Pancreas (tissue), 10 donors: ENCODE measurements at places on chromosomes 4 and X. TPM values are rescaled to one million over a fixed set of nuclear protein-coding genes. Genes with fewer than 3 reads are reported as not detected.
A peak's percentile ranks its signal among the peaks of the same experiment; 100 is the strongest.

GRCh38 chr4:85780664-85781063, 305.7 kb downstream of the ARHGAP24 start:
- no peak for DNase-seq

Gene EREG
- total RNA-seq: 0.06 TPM

Gene F9
- total RNA-seq: not detected

Gene GYPE
- total RNA-seq: 0.14 TPM

Gene MAGEE2
- not detected for total RNA-seq

Gene SPANXB1
- total RNA-seq: not detected

- DNase-seq: no peak
Observed at GRCh38 chrX:56817179-56817578, 88.1 kb downstream of the NBDY start.

DNA sequence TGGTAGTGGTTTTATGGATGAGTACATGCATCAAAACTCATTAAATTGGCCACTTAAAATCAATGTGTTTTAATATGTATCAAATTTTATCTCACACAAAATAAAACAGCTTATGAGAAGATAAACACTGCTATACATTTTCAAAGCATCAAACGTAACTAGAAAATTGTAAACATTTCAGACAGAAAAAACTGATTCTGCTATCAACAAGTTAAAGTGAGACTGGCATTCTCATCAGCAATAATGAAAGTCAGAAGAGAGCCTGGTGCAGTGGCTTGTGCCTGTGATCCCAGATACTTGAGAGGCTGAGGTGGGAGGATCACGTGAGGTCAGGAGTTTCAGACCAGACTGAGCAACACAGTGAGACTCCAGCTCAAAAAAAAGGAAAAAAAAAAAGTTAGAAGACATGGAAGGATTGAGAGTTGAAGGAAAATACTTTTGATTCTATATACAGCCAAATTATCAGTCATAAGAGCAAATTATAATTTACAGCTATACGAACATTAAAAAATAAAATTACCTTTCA, 2.9 kb downstream of the TBCK start:
- DNase-seq: no peak

Gene USP26
- total RNA-seq: not detected

Gene KIAA1210
- not detected for total RNA-seq

DNA sequence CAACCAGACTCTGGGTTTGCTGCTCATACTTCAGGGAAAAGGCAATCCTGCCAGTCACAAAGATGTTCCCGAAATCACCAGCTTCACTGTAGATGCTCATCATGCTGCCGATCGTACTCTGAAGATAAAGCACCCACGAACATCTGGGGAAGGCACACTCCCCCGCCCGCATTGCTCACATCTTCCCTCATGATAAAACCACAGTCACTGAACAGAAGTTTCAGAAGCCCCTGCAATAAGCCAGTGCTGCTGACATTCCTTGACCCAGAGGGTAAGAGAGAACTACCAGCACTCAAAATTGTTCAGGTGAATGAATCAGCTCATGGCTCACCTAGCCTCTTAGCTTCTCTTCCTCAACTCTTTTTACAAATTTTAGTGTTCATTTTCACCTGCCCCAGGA, 43.1 kb downstream of the SRPX2 start:
- no peak for DNase-seq

GRCh38 chr4:37326852-37327251, 82.3 kb downstream of the NWD2 start:
- DNase-seq: no peak

GRCh38 chr4:79442422-79442821, 34.4 kb upstream of the GK2 start:
- DNase-seq: no peak

Gene EMD
- total RNA-seq: 42.9 TPM

DNA sequence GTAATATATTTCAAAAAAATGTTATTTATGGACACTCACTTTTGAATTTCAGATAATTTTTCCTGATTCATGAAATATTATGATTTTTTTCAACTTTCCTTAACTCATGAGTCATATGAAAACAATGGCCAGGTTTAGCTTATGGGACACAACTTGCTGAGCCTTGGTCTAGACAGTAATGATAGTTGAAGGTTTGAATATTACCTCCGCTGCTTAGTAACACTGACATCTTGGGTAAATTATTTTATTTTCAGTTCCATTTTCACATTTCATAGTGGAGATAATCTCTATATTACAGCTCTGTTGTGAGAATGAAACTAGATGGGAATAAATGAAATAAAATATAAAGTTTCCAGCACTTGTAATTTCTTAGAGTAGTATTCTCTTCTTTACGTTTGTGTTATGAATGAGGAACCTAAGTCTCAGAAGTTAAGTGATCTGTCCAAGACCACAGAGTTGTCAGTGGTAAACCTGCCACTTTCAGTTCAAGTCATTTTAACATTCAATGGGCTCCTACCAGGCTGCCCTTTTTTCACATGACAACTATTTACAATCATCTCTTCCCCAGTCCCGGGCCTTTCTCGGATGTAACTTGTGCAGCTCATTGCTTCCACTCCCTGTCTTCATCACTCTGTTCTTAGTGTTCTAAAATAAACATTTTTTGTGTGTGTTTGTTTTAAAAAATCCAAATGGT, 46.8 kb upstream of the GC start:
- no peak for DNase-seq

Gene NALF2
- 1.4 TPM for total RNA-seq

Gene NSUN7
- 6.5 TPM for total RNA-seq

GRCh38 chrX:133580625-133581024, 165.3 kb upstream of the GPC4 start:
- no peak for DNase-seq

GRCh38 chrX:31223817-31224216, 152.0 kb upstream of the FTHL17 start:
- no peak for DNase-seq

DNA sequence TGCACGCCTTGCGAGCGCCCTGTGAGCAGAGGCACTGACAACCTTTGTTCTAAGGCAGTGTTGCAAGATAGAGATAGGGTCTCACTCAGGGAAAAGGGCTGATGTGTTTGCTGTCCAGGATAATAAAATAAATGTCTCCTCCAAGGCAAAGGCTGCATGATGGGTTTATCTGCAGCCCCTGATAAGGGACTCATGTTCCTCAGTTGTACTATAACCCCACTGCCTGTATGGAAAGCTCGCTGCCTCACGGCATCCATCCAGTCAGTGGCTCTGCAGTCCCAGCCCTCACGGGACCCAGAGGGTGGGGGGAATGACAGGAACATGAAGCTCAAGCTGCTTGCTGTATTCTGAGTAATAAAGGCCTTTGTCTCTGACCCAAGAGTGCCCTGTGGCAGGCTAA, 22.6 kb downstream of the BCLAF3 start:
- no peak for DNase-seq

GRCh38 chrX:100812216-100813158, 7.7 kb upstream of the CSTF2 start:
- DNase-seq: no peak

Gene IRS4
- total RNA-seq: not detected

Gene GRID2
- not detected for total RNA-seq

Gene ZAR1
- not detected for total RNA-seq

- DNase-seq: no peak
Observed at GRCh38 chr4:169268951-169269760, 1.6 kb downstream of the SH3RF1 start.

DNA sequence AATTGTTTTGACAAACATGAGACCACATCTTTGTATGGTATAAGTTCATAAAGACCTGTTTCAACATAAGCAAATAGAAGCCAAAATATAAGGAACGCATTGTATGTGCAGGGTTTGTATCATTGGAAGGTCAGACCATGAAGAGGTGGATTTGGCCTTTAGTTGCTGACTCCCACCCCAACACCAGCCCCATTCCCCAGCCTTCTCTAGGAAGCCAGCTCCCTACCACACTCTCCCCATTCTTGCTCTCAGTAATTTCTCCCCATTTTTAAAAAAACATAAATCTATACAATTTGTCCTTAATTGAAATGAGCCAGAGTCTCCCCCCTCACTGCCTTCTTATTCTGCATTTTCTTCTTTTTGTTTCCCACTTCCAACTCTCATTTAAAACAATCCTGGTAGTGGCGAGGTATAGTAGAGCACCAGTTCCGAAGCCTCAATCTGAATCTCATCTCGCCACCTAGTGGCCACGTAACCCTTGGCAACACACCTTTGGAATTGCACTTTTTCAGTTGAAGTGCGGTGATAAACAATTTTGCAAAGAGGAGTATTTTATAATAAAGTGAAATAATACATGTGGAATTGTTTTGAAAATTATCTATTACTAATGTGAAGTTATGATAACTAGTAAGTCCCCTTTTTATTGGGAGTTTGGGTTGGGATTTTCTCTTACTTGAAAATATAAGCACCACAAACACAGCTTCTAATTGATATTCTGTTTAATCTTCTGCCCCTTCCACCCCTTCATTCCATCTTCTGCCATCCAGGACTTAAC, 126.6 kb downstream of the ASB9 start:
- DNase-seq: peak; percentile 76

DNA sequence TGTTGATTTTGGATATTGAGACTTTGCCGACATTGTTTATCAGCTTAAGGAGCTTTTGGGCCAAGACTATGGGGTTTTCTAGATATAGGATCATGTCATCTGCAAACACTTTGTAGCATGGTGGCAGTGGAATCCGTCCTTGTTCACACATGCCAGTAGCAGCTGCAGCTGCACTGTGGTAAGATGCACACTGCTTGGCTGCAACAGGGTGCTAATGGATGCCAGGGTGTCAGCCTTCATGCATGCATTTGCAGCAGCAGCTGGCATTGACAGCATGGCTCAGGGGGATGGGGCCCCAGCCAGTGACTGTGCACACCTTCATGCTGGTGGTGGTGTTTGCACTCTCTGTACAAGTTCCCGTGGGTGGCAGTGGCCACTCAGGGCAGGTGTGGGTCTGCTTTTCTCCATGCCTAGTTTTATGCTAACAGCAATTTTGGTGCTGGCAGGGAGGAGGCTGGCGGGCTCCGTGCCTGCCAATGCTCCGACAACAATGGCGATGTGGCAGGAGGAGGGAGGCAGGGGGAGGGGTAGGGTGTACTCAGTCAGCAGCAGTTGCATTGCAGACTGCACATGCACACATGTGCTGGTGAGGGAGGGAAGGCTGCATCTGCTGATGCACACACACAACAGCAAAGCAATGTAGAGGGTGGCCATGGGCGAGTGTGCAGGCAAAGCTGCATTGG, 37.5 kb downstream of the BEX3 start:
- no peak for DNase-seq

GRCh38 chrX:64205735-64206501, 410 bp upstream of the AMER1 start:
- DNase-seq: peak; percentile 93

Gene MAGEA2
- not detected for total RNA-seq

Gene TXK
- 1.6 TPM for total RNA-seq

Gene PDGFRA
- 36.3 TPM for total RNA-seq

Gene RBM46
- total RNA-seq: not detected

GRCh38 chr4:140893939-140894338, 137.8 kb upstream of the TBC1D9 start:
- no peak for DNase-seq

Gene SPANXC
- total RNA-seq: not detected

DNA sequence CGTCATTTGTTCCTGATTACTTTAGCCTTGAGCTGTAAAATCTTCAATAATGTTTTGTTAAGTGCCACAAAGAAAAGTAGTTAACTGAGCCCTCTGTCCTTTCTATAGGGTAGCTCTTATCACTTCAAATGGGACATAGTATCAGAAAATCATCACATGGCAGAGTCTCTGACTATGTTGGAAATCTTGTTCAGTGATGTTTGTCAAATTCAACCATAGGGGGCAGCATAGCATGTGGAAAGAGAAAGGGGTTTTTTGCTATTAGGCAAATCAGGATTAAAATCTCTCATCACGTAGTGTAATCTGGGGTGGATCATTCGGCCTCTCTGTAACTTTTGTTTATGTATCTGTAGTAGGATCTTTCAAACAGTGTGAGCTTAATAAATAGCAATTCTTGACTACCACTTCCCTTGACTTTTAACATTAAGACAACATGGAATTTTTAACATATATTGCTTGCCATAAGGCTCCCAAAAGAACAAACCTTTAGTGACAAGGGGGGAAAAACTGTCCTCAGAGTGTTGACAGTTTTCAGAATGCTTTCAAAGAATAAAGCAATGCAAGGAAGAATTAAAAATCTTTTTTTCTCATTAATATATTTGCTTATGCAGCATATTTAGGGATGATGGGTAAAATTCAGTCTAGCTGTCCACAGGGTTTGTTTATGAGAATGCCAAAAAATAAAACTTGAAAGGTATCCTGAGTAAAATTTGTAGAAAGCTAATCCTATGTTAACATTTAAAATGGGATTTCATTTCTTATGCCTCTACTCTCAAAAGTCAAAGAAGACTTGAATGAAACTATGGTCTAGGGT, 127.2 kb downstream of the FBXW7 start:
- no peak for DNase-seq

GRCh38 chr4:40335525-40335894, 377 bp downstream of the CHRNA9 start:
- DNase-seq: no peak

Gene YIPF7
- not detected for total RNA-seq

Gene PRSS12
- 7.4 TPM for total RNA-seq

GRCh38 chr4:105548483-105548882, 3.9 kb upstream of the ARHGEF38 start:
- DNase-seq: no peak
